Hematopoietic multipotent progenitor cell treated with erythropoietin and hydrocortisone succinate and interleukin-3 and kit ligand, for 6 days (in vitro differentiated cells): ENCODE measurements at places on chromosomes 1 and 21.

DNA sequence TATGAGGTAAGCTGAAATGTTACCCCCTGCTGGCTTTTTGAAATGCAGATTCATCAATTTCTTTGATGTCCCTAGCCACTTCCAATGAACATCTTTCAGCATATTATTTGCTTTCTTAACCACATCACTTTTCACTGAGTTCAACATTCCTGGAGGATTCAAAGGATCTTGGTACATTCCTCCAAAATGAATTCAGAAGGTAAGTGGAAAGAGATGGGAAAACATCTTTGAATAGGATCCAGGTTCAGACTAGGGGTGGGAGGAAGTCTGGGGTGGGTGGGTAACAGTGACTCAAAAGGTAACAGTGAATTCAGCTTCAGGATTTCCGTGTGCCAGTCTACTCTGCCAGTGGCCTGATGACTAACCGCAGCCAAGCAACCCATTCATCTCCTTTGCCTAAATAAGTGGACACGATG, 180.7 kb downstream of the ZC3H11B start:
- no peak for DNase-seq

DNA sequence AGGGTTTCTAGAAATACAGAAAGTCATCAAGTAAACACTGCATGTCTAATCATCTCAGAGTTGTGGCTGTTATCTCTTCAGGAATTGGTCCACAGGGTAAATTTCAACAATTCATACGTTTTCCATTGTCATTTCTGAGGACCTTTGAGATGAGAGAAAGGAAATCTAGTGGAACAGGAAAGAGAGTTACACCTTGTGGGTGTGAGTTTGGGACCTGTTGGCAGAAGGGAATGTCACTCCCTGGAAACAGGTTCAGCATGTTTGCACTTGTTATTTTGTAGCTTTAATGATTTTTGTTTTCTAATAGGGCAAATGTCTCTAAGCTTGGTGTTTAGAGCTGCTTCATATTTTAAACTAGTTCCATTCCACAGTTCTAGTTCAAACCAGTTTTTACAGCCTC, 5.6 kb downstream of the TMEM167B start:
- no peak for DNase-seq

- DNase-seq, result no peak
Observed at GRCh38 chr1:4734791-4735190, 80.4 kb downstream of the AJAP1 start.

- peak; percentile 13 for DNase-seq
Observed at GRCh38 chr1:202656057-202656456, 54.2 kb downstream of the SYT2 start.

DNA sequence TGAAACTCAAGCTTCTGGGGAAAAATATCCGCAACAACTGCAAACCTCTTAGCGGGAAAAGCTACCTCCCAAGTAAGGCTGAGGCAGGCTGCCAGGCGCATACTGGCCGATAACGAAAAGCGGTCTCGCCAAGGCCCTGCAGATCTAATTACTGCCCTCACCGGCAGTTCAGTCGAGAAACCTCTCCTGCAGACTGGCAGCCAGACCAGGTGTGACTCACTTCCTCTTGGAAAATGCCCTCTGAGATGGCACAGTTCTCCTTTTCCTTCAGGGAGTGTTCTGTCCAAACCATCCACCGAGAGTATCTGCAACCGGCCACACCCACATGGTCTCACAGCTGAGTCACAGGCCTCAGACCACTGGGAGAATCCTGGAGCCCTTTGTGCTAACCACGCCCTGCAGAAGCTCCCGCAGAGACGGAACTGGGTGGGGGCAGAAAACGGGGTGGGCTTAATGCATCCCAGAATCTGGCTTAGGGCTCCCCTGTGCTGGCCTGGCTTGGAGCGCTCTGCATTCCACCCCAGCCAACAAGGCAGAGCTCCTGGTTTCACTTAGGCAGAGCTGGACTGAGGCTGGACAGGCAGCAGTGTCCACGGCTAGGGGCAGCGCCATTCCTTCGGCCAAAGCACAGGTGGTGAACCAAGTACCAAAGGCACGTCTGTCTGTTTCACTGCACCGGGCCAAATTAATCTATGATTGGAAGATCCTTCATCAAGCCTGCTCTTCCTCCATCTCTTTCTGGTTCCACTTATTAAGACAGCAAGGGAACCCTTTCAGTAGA, 1.2 kb downstream of the S100A10 start:
- DNase-seq, result peak; percentile 83

DNA sequence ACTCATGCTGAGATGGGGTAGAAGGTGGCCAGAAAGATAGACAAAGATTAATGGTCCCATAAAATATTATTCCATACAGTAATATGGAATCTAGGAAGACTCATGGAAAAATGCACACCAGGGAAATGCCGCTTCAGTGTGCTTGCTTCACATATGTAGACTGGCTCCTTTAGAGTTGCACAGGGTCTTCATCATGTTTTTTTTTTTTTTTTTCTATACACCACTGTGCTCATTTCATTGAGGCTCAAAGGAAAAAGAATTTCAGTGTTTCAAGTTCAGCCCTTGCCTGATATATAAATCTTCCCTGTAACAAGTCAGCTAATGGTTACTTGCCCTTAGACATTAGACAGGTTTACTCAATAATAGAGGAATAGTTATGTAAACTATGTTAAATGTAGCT, 33.2 kb downstream of the KCNK2 start:
- no peak for DNase-seq

GRCh38 chr21:41847066-41847804, 31.9 kb downstream of the PRDM15 start:
- DNase-seq, result no peak

DNA sequence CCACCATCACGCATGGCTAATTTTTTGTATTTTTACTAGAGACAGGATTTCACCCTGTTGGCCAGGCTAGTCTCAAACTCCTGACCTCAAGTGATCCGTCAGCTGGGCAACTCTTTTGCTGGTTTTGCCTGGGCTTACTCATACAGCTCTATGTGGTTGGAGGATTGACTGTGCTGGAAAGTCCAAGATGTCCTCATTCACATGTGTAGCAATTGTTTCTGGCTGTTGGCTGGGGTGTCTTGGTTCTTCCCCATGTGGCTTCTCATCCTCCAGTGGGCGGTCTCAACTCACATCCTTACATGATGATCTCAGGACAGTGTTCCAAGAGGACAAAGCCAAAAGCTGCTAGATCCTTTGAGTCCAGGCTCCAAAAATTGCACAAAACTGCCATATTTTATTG, 53.3 kb downstream of the TEX35 start:
- no peak for DNase-seq

DNA sequence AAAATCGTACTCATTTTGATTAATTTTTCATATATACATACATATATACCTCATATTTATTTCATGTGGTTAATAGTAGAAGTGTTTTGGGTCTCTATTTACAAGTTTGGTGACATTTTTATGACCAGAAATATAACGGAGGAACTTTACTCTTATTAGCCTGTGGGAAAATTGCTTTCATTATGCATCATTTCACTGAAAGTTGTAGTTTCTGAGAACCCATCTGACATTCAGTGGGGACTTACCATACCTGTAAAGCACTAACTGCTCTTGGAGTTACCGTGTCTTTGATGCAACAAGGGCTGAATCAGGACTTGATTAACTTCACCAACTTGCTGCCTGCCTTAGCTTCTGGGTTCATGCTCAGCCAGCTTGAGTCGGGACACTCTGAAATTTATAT, 49.9 kb upstream of the ITPKB start:
- DNase-seq, result no peak

DNA sequence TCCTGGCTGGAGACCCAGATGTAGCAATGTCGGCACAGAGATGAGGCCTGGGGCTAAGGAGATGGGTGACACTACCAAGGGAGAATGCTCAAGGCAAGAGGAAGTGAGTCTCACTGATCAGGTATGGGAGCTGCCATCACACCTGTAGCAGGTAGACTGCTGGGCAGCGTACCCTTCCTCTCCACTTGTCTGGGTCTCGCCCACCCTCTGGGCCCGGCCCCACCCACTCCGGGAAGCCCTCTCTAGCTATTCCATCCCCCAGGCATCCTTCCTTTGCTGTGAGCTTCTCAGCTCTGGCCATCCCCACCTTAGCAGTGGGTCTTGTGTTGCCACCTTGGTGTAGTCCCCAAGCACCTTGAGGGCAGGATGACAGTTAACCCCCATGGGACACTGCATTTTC, 87.7 kb upstream of the EDN2 start:
- DNase-seq, result no peak

- no peak for DNase-seq
Observed at GRCh38 chr1:7962014-7962335, 464 bp downstream of the PARK7 start.

DNA sequence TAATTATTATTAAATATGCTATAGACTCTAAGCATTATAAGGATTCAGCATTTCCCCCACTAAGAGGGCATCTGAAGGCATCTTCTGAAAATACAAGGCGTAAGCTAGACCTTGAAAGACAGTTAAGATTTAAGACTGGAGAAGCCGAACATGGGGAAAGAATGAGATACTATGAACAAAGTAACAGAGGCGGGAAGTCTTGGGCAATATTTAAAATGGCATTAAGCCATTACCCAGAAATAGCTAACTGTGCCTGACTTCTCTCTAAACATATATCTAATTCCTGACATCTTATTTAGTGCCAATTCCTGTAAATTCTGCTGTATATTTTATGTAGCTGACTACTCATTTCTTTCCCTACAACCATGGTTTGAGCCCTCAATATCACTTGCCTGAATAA, 20.9 kb downstream of the DPH5 start:
- no peak for DNase-seq

- DNase-seq, result no peak
Observed at GRCh38 chr1:10617318-10617717, 142.6 kb downstream of the PEX14 start.

- DNase-seq, result no peak
Observed at GRCh38 chr1:24020025-24020424, 39.9 kb upstream of the SRSF10 start.

- DNase-seq, result no peak
Observed at GRCh38 chr1:167198518-167199133, 22.1 kb upstream of the POU2F1 start.

DNA sequence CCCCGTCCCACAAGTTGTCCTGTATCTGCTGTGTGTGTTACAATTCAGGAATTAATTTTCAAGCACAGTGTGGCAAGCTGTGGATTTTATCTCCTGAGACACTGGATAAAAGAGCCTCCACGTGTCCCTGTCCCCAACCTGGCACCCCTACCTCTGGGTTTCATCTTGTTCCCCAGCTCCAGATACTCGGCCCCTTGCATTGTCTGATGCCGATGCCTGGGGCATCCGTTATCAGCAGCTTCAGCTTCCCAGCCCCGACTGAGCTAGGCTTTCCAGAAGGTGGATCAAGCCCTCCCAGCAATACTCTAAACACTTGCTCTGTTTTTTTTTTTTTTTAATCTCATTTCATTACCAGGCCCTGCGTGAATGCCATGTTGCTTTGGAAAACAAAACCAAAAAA, 159.4 kb downstream of the PLXNA2 start:
- no peak for DNase-seq

DNA sequence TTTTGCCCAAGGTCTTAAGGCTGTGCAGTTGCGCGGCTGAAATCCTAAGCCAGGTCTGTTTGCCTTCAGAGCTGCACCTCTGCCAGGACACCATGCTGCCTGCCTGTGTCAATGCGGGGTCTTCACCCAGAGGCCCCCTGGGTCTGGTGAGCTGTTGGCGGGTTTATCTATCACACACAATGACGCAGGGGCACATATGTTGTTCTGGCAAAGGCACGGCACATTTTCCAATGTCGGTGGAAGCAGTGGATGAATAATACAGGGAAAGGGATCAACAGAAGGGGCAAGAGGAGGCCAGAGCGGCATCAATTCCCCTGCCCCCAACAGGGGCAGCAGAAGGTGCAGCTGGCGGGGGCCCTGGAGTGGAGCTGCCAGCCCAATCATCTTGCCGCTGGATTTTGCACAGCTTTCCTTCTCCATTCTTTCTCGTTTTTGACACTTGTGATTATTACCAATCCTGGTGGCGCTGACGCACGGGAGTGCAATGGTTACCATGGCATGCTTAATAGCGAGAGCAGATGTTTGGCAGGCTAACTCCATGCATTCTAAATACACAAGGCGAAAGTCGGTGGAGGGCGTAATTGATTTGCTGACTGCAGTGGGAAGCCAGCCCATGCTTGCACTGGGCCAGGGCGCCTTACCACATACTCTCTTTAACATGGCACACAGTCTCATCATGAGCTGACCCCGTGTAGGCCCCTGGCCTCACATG, 45.8 kb upstream of the CYP2J2 start:
- no peak for DNase-seq

DNA sequence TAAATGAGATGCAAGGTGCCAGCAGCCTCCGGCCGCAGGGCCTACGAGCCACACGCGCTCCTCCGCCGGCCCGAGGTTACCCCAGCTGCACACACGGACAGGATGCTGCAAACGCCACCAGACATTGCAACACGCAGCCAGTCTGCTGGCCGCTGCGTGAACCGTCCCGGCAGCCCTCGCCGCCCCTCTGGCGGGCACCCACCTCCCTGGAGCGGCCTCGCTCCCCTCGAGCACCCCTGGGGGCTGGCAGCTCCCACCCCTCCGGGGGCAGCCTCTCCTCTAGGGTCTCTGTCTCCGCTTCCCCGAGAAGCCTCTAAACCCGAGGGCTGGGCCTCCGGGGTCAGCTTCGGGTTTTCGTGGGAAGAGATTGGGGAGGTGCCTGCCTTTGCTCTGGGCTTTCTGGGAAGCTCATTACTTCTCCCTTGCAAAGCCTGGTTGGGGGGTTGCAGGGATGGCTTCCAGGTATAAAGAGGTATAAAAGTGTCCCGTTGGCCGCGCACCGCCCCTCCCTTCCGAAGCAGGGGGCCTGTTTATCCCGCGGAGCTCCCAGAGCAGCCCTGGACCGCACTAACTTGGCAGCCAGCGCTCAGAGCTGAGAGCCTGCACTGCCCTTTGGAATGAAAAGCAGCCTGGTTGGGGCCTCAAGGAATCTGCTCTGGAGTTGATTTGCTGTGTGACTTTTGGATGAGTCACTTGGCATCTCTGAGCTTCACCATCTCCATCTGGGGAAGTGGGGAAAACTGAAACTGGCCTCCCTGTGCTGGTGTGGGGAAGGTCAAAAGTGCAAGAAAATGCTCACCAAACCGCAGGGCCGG, 21.8 kb downstream of the DHRS3 start:
- DNase-seq, result peak; percentile 47

DNA sequence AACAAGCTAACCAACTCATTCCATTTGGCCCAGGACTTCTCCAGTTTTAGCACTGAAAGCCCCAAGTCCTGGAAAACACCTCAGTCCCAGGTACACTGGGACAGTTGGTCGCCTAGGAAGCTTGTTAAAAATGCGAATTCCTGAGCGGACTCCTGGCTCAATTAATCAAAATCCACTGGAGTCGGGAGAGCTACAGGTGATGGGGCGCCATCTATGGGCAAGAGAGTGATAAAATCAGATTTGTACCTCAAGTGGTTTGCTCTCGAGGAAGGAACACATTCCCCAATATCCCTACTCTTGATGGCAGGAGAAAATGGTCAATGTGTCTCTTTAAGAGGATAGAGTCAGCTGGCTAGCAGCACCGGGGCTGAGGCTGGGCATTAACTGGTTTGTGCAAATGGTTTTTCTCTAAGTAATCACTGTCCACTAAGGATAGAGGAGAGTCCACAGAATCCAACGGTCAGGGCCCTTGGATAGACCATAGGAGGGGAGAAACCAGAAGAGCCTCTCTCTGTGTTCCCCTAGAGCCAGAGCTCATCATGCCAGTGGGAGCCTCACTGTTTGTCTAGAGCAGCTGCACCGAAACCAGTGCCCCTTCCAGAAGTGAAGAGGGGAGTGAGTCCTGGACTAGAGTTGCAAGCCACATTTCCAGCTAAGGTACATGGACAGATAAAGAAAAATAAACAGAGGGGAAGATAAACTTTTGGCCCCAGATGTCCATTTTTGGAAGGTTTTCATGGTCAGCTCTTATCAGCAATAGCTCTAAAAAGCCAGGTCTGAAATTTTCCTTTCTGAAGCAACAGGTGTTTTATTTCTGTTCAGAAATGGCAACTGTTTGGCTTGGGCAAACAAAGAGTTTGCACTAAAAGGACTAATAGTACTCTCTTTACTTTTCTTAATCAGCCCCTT, 148.5 kb downstream of the TENT5C start:
- DNase-seq, result peak; percentile 83
